ENCODE measurements at places on chromosomes 12 and 14.

GRCh38 chr14:68519671-68520187, 273.1 kb downstream of the ZFP36L1 start:
- no peak for DNase-seq

GRCh38 chr12:108419949-108420348, 80.8 kb upstream of the CMKLR1 start:
- DNase-seq = no peak

GRCh38 chr12:106132175-106133135, 6.3 kb downstream of the NUAK1 start:
- DNase-seq = no peak

- no peak for DNase-seq
These were observed 61.0 kb upstream of the PTHLH start for GRCh38 chr12:28033538-28033915.

- no peak for DNase-seq
These were observed 48.0 kb downstream of the TMEM116 start for GRCh38 chr12:111964935-111965334.

DNA sequence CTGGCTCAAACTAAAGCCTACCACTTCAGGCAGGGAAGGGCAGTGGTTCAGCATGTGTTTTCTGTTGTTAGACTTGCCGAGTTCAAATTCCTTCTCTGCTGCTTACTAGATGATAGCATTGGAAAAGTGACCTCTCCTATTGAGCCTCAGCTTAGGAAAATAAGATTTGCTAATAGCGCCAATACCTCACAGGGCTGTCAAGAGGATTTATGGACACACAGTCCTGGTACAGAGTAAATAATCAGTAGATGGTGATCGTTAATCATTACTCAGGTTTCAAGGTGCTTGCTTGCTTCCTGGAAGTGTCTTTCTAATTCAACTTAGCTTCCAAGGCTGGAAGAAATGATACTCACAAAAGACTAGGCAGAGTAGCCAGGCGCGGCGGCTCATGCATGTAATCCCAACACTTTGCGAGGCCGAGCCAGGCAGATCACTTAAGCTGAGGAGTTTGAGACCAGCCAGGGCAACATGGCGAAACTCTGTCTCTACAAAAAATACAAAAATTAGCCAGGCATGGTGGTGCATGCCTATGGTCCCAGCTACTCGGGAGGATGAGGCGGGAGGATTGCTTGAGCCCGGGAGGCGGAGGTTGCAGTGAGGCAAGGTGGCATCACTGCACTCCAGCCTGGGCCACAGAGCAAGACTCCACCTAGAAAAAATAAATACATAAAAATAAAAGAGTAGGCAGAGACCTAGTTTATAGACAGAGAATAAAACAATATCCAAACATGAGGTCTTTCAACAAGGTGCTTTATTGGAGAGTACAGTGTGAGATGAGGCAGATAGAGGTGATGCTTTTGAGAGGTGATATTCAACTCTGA, 6.0 kb downstream of the PLA2G1B start:
- no peak for DNase-seq

DNA sequence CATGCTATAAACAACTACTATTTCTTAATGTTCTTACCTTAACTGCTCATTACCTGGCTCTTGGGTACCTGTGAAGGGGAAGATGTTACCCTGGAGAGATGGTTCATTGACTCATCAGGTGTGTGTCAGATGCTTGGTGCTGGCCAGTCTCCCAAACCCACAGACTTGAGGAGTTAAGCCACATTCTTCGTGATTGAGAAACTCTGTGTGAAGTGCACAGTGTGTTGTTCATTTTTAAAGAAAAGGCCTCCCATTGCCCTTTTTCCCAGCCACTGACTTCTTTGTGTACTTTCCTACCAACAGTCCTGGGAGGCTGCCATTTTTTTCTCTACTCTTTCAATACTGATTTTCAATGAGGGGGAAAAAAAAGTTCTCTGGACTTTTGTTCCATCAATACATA, 3.2 kb downstream of the MGST1 start:
- DNase-seq = no peak

- no peak for DNase-seq
These were observed 224.1 kb downstream of the ASCL1 start for GRCh38 chr12:103181366-103182152.

DNA sequence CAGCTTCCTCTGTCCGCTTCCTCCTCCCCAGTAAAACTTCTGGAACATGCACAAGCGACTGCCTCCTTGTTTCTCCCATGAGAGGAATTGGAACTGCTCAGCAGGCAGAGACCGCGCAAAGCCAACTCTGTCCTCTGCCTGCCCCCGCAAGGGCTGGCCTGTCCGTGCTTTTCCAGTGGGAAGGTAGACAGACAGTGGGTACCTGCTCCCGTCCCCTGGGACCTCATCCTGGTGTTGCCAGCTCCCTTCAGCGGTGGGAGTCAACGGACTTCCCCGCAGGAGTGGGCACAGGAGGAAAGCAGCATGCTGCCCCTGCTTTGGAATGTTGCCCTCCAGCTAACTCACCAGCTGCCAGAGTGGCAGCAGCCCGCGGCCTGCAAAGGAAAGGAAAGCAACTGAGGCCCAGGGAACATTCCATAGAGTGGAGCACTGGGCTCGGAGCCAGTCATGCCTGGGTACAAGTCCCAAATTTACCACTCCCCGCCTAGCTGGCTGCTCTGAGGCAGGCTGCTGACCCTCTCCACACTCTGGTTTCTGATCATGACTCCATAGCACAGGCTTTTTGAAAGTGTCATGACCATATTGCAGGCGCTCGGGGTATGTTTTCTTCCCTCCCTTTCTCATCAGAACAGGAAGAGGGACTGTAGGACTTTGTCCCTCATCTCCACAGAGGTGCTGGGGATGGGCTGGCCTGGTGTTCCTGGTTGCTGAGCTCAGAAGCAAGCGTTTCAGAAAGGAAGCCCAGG, 89.2 kb upstream of the CLMN start:
- no peak for DNase-seq

DNA sequence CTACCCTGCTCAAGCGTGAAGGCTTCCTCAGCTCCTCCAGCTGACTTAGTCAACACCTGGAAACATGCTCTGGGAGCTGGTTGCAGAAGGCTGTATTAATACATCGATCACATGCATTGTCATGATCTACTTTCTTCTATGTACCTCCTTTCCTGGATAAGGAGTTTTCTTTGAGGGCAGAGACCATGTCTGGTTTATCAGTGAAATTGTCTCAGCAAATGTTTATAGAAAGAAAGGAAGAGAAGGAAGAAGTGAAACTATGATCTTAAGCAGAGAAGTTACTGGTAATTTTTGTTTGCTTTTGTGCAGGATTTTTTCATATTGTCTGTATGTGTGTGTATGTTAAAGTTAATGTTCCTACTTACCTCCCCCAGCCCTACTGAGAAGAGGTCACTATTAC, 4.5 kb downstream of the DYRK4 start:
- no peak for DNase-seq

DNA sequence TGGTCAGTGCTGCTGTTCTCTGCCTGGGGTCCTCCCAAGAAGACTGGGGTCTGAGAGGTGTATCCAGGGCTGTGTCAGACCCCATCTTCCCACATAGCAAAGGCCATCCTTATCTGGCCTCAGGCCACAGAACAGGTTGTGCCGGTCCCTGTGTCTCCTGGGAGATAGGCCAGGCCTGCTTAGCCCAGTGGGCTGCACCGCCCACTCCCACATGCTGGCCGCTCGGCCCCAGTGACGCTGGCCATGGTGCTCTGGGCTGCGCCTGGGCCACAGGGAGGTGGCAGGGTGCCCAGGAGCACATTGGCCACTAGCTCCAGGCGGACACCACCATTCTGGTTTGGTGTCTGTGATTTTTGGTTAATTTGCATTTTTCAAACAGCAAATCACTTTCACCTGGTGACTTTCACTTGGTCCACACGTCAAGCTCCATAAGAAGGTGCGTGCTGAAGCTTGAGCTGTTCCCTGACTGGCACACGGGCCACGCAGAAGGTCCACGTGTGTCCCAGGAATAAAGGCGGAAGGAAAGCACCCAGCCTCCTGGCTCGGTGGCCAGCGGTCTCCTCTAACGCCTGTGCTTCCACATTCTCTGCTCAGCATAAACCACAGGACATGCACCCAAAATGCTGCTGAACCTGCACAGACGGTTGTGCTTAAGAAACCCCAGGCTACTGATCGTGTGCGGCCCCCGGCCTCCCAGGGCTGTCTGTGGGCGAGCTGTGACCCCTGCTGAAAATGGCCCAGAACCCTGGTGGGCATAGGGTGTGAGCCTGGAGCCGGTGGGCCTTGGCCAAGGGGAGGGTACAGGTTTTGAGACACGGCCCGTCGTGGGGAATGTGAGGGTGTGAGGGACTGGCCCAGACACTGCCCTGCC, 4.6 kb downstream of the FBRSL1 start:
- no peak for DNase-seq

DNA sequence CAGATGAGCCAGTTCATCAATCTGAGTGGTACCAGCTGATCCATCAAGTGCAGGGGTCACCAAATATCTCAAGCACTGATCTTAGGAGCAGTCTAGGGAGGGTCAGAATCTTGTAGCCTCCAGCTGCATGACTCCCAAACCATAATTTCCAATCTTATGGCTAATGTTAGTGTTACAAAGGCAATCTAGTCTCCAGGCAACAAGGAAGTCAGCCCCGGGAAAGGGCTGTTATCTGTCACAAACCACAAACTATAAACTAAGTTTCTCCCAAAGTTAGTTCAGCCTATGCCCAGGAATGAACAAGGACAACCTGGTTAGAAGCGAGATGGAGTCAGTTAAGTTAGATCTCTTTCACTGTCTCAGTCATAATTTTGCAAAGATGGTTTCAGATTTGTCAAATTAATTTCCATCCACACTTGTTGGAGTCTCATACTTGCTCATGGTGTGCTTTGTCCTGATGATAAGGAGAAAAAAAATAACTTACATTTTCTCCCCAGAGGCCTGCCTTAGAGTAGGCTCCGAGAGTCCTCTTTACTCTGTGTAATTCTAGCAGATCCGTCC, 3.9 kb upstream of the ABHD4 start:
- DNase-seq = no peak

- no peak for DNase-seq
These were observed 1.9 kb downstream of the RESF1 start for GRCh38 chr12:31961137-31961536.

DNA sequence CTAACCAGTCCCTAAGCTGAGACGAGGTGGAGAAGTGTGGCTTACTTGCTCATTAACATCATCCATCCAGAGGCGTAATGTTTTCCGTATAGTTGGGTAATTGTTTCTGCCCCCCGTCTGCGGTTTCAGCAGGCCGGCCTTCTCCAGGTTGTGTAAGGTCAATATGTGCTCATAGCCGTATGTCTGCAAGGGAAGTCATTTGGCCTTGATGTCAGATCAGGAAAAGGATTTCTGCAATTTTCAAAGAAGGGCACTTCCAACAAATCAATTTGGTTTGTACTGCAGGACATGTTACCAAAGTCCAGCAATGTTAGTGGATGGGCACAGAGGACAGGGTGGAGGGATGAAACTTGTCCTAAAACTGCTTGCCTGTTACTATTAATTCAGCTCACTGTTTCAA, 9.9 kb upstream of the DIABLO start:
- DNase-seq = no peak

- no peak for DNase-seq
These were observed 71.3 kb downstream of the FBXL14 start for GRCh38 chr12:1523046-1523445.

DNA sequence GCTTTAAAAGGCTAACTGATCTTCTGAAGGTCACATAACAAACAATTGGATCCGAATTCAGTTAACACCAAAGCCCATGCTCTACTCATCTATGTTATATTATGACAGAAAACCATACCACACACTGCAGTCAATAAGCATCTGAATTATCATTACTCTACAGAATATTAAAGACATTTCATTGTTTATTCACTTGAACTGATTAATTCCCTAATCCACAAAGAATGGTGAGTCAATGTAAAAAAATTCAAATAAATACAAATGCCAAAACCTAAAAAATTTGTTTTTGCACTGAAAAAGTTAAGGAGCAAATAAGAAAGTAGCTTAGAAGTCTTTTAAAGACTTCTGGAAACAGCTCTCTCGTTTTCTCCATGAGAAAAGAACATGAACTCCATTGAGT, 13.7 kb downstream of the NID2 start:
- no peak for DNase-seq

DNA sequence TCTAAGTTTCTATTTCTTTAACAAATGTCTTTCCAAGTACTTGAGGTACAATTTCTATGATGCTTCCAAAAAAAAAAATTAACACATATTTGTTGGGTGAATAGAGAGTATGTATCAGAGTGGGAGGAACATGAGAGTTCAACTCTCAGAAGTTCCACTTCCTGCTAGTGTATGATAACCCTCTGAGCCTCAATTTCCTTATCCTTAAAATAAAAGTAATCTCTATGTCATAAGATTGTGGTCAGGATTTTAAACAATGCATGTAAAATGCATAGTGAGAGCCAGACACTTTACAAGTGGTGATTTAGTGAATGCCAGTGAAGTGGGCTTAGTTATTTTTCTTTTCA, 270.3 kb upstream of the AMIGO2 start:
- no peak for DNase-seq

- DNase-seq = no peak
These were observed 31.4 kb downstream of the NUBPL start for GRCh38 chr14:31592631-31593030.

DNA sequence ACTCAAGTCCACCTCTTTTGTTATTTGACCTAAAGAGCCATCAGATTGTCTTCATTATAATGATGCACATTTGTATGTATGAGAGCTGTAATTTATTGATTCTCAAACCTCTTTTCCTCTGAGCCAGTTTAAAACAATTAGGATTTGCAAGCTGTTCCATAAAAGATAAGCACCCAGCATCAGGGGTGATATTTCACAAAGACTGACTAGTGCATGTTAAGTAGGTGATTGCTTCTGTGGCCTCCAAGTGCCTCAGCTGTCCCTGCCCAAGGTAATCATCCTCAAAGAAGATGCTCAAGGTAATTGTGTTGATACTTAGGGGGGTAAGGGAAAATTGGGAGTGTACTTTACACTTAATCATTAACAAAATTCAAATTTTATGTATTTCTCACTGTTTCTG, 18.2 kb downstream of the CEP128 start:
- peak; percentile 99 for DNase-seq

DNA sequence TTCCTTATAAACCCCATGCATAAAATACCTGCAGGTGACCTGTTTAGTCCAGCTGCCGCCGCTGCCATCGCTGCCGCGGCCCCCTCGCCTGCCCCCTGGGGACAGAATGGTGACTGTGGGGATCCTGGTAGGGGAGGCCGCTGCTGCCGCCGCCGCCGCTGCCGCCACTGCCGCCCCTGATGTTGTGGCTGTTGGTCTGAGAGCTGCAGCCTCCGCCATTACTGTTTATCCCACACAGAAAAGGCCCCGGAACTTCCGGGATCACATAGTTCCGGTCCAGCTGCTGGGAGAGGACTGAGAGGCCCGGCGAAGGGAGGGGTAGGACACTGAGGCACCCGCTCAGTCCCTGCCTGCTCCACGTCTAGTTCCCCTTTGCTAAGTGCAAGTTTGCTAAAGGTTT, 244.9 kb downstream of the C12orf50 start:
- no peak for DNase-seq

- DNase-seq = no peak
These were observed 11.6 kb upstream of the KRT82 start for GRCh38 chr12:52417740-52418139.

DNA sequence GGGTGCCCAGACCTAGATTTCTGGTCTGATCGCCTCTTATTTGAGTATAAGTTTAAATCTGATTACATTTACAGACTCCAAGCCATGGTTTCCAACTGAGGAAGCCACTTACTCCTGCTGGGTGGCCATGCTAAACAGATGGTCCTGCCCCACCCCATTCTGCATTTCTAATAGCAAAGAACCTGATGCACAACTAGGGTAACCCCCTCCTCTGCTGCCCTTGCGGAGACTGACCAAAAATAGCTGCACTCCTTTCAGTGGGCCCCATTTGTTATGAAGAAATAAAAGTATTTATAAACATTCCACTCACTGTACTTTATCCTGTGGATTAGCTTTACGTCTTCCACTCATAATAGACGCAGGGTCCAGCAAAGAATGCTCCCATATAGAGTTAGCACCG, 6.8 kb downstream of the GIT2 start:
- no peak for DNase-seq

Data from NCI-H524 treated with DMSO at 0.1 percent for 48 hours (cell line).